ENCODE measurements at places on chromosomes 5 and 9.

GRCh38 chr5:146644831-146645230, 128.8 kb upstream of the GPR151 start:
- no peak for DNase-seq

DNA sequence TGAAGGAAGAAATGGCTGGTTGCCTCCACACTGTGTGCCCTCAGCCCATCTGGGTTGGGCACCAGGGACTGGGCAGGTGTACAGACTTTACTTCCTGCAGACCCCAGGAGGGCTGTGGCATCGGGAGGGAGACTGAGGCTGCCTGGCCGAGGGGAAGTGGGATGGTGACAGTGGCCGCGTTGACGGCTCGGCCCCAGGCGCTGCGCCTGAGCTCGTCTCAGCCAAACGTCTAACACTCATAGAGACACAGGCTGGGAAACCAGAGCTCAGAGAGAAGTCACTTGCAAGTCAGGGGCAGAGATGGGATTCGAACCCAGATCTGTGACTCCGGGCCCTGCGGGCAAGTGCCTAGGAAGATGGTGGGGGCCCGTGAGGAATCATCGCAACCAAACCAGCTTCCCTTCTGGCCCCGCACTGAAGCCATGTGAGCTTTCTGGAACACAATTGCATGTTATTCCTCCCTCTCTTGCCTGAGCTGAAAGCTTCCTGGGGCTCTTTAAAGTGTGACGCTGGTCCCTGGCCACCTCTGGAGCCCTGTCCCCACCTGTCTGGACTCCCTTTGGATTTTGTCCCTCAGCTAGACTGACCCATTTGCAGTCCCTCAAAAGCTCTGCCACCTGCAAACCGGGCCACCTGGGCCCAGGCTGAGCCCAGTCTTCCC, 53.1 kb upstream of the FUBP3 start:
- DNase-seq: no peak

DNA sequence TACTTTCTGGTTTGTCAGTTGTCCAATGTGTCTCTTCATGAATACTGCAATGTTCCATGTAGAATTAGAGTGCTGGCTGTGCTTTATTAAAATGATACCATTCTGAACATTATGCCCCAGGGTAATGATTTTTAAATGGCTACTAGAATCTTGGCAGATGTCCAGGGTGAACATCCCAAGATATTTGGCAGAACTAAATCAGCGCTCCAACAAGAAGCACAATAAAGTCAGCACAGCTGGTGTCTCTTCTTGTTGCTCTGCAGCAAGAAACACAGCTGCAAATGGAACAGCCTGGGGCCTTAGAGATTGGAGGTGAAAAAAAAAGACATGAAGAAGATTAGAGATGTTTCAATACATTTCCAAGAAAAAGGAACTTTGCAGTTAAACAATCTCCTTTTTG, 248.3 kb downstream of the CDH18 start:
- no peak for DNase-seq

- no peak for DNase-seq
Measured at GRCh38 chr9:22170556-22170955, 161.5 kb upstream of the CDKN2B start.

- DNase-seq: no peak
Measured at GRCh38 chr5:154842689-154843530, 7.5 kb downstream of the FAXDC2 start.

- no peak for DNase-seq
Measured at GRCh38 chr9:129557192-129558036, 63.5 kb downstream of the C9orf50 start.

DNA sequence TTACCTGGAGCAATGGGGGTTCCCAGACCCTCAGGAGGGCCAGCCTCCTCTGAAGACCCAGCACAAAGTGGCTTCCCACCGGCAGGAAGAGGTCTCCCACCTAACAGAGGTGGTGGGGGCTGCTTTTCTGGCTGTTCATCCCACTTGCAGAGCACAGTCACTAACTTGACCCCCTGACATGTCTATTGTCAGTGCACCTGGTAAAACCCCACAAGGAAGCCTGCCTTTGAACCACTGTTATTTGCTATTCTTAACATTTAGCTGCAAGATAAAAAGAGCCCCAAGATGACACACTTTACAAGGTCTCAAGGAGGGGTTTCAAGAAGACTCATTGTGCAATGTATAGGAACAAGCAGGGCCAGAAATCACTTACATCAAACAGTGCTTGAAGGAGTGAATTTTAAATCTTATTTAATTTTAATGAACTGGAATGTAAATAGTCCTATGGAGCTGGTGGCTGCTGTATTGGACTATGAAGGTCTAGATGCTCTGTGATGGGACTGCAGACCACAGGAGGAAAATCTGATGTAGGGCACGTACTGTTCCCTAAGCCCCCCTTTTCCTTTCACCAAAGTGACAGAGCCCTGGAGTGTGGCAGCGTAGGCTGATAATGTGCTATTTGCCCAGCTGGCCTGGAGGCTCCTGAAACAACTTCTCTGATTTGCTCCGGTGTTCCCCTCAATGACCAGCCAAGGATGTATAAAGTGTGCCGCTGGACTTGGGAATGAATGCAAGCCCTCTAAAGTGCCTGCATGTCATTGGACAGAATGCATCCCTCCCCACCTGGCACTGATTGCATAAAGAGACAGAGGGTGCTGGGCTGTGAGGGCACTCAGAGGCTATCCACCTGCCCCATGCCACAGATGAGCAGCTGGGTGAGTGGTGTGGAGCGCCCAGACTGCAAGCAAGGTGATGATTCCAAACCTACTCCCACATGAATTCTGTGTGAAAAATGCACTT, 80.2 kb downstream of the PTPN3 start:
- no peak for DNase-seq

DNA sequence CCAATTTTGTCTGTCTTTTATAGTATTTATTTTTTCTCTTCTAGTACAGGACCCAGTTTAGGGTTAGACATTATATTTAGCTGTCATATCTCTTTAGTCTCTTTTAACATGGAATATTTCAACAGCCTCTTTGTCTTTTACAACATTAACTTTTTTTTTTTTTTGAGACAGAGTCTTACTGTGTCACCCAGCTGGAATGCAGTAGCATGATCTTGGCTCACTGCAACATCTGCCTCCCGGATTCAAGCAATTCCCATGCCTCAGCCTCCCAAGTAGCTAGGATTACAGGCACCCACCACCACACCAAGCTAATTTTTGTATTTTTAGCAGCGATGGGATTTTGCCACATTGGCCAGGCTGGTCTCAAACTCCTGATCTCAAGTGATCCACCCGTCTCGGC, 90.1 kb downstream of the ADAMTS6 start:
- DNase-seq: no peak

GRCh38 chr5:32961059-32961415, 249.9 kb downstream of the NPR3 start:
- no peak for DNase-seq

GRCh38 chr9:84620338-84620737, 49.2 kb upstream of the NTRK2 start:
- DNase-seq: no peak

DNA sequence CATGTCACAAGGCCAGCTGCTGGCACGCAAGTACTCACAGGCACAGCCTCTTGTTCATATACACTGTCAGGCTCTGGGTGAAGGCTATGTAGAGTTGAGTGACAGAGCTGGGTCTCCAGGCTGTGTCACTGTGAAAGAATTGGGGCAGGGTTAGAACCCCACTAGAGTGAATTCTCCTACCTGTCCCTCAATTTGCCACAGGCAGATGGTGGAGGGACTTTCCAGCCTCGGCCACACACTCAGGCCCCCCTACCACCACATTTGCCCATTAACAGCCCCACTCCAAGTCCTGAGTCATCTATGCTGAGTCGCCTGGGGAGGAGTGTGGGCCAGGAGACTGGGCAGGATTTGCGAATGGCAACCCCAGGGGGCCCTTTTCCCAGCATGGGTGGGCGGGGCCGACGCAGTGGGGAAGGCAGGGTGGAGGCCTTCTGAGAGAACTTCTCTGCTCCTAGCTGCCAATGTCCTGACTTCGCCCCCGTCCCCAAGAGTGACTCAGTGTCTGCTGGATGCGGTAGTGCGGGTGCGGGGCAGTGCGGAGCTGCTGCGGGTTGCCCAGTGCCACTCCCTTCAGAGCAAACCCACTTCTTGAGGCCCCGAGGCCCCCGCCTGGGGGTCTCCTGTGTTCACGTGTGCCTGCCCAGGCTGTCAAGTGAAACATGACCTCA, 50.3 kb upstream of the PSD2 start:
- DNase-seq: no peak

- no peak for DNase-seq
Measured at GRCh38 chr5:10321882-10322281, 14.2 kb upstream of the CMBL start.

- DNase-seq: no peak
Measured at GRCh38 chr9:15086156-15086763, 176.0 kb upstream of the FREM1 start.
